ENCODE measurements at places on chromosomes 5 and 9.

DNA sequence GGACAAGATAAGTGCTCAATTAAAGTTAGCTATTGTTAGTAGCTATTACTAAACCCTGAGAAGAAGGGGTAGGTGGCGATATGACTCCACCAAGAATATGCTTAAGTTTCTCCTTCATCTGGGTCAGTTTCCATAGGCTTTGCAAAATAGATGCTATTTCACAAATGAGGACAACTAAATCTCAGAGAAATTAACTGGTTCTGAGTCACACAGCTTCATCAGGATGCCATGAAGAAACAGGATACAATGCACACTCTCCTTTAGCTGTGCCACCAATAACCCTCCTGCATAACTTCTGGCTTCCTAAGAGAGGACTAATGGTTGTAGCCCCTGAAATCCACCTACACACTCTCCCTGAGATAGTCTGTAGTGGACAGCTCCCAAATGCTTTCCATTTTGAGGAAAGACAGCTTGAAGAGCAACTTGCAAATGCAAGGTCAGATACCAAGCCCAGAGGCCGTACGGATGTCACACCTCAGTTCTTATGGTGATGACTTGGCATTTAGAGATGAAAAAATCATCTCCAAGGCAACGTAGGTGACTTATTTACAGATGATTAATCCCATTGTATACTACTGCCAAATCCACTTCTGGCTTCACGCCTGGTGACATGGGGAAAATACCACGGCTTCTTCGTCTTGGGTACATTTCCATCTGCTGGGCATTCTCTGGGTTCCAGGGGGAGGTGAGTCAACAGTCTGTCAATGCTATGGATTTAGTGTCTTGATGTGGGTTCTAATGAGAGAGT is 251.4 kb upstream of the IL12B start:
- DNase-seq = peak; percentile 20

GRCh38 chr5:6718718-6719117 is 5.5 kb downstream of the TENT4A start:
- no peak for DNase-seq

- no peak for DNase-seq
Measured at GRCh38 chr5:150079909-150080461, 6.4 kb downstream of the CSF1R start.

DNA sequence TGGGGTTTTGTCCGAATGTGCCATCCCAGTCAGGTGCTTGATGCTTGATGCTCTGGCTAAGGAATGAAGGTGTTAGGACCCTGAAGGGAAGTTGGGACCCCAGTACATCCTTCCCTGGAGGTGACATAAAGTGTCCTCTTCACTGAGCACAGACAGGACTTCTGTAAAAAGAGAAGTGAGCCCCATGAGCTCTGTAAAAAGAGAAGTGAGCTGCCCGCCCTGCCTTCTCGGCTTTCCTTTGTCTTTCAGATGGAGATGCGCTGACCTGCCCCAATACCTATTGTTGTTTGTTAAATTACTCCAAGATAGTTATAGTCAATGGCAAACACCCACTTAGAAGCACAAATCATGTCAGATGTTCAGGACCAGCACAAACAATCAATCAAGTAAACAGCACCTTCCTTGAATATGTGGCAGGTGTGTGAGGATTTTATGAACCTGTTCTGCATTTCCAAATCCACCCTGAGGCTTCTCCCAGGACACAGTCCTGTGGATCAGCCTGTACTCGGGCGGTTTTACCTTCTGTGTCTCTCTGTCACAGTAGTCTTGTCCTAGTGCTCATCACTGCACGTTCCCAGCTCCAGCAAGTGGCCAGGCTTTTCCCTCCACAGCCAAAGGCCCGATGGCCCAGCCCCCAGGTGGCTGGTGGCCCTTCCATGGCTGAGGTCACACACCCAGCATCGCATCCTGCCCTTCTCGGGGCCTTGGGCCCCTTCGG is 191.4 kb downstream of the MTRR start:
- DNase-seq = no peak

All from eye (tissue), 1 donor.